Mesendoderm (in vitro differentiated cells): ENCODE measurements at places on chromosomes 3 and 15.

- DNase-seq, result peak; percentile 56
These were observed 1.6 kb downstream of the SPRED1 start for GRCh38 chr15:38254051-38254883.

- DNase-seq, result no peak
These were observed 322.6 kb upstream of the KCNH8 start for GRCh38 chr3:18825665-18826064.

DNA sequence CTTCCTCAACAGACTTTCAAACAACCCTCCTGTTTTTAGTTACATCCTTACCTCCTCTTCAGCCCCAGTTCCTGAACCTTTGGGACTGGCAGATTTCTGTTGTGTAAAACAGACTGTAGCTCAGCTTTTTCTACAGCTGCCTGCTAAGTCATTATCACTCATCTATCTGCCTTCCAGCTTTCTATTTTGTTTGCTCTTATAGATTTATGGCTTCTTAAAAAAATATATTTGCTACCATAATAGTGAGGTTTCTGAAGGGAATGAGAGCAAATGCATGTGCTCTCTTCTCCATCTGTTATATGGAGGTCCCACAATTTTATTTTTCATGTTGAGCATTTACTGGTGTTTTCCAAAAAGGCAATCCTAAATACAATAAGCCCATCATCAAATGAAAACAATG lies 18.2 kb upstream of the GJD2 start:
- DNase-seq, result no peak

- DNase-seq, result peak; percentile 96
These were observed 101.2 kb downstream of the SMAD6 start for GRCh38 chr15:66803182-66803729.

DNA sequence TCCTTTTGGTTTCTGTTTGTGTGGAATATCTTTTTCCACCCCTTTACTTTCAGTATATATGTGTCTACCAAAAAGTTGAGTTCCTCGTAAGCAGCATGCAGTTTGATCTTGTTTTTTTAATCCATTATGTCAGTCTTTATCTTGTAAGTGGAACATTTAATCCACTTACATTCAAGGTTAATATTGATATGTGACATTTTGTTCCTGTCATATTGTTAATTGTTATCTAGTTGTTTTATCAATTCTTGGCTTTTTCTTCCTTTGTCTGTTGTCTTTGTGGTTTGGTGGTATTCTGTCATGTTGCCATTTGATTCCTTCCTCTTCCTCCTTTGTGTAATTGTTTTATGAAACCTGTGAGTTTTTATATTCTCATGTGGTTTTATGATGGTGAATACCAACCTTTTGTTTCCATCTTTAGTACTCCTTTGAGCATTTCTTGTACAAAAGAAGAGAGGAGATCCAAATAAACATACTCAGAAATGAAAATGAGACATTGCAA lies 43.4 kb upstream of the XCR1 start:
- DNase-seq, result no peak

DNA sequence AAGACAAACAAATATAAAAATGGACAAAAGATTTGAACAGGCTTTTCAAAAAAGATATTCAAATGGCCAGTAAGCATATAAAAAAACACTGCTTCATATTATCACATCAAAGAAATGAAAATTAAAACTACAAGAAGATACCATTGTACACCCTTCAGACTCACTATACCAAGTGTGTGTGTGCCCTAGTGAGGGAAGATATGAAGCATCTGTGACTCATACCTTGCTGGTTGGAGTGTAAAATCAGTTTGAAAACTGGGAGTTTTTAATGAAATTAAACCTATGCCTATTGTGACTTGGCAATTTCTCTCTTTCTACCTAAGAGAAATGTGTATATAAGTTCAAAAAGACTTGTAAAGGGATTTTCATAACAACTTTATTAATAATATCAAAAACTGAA lies 23.5 kb upstream of the SLC15A2 start:
- DNase-seq, result no peak

GRCh38 chr15:81851325-81851724 lies 194.5 kb downstream of the MEX3B start:
- peak; percentile 20 for DNase-seq

- DNase-seq, result peak; percentile 48
These were observed 108.9 kb downstream of the FBLN2 start for GRCh38 chr3:13657660-13658435.

GRCh38 chr15:28043691-28044091 lies 55.4 kb downstream of the OCA2 start:
- DNase-seq, result no peak

GRCh38 chr15:76217029-76217881 lies 94.0 kb downstream of the ETFA start:
- no peak for DNase-seq

GRCh38 chr3:134613006-134613520 lies 37.8 kb downstream of the KY start:
- no peak for DNase-seq

- DNase-seq, result no peak
These were observed 307.3 kb downstream of the ZIC4 start for GRCh38 chr3:147099076-147099475.

DNA sequence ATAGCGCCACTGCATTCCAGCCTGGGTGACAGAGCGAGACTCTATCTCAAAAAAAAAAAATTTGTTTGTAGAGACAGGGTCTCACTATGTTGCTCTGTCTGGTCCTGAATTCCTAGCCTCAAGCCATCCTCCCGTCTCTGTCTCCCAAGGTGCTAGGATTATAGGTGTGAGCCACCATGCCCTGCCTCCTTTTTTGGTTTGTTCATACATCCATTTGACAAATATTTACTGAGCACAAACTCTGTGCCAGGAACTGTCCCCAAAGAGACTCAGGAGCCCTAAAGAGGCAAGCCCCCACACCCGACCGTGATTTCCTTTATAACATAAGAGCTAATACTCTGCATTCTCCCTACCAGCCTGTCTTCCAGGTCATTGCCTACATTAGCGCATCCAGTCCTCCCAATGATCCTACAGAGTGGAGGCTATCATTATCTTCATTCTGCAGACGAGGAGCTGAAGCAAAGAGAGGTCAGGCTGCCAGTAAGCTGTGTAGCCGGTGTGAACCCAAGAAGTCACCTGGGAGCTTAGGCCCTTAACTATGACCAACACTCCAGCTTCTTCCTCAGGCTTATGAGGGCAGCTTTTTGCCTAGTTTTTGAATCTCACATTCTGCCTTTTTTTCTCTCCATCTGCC lies 6.3 kb upstream of the PXK start:
- no peak for DNase-seq
